Daoy (cell line): ENCODE measurements at places on chromosomes 7 and 10. TPM values are rescaled to one million over a fixed set of nuclear protein-coding genes. Genes with fewer than 3 reads are reported as not detected.

GRCh38 chr7:80412842-80413241 is 99.0 kb downstream of the GNAT3 start:
- no peak for DNase-seq

DNA sequence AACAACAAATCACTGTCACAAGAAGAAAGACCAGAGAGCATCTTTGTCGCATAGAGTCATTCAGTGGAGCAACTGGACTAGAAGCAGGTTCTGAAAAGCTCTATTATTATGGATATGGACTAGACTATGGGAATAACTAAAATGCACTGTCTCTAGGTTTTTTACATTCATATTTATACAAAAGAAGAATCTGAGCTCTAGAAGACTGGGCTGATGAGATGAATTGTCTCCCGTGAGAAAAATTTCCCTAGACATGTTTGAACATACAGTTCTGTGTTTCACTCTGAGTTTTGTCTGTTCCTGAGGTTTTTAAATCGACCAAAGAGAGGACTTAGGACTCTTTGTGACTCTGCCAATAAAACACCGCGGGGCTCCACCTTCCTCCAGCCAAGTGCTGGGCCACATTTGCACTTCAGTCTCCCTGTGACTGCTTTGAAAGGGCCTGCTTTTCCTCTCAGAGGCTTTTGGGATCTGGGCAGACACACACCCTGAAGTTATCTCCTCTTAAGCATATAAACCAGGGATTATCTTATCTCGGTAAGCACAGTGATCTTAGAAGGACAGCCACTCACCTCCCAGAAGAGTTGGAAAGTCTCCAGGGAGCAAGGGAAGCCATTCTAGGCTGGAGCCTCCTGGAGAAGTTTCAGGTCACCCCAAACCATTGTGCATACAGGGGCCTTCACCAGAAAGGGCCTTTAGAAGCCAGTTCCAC is 101.0 kb upstream of the JCAD start:
- no peak for DNase-seq

DNA sequence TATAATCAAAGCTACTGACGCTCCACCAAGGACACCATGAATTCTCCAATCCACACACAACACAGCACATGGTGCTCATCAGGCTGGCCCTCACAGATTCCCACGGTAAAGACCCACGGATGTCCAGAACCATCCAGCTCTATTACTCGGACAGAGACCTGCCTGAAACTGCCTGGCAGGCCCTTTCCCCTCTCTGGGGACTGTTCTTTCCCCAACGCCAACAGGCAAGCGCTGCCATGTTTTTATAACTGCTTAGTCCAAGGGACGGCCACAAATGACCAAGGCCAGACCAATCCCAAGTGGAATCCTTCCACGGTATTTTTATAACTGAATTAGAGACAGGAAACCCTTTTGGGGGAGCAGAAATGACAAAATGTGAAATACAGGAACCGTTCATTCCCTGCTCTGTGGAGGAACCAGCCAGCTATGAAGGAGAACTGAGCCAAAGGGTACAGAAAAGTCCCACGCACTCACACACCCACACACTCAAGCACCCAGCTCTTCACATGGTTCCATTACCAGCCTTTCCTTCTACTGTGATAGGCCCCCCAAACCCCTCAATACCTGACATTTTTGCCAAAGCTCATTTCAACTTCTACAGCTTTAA is 4.1 kb downstream of the PIP4K2A start:
- no peak for DNase-seq

DNA sequence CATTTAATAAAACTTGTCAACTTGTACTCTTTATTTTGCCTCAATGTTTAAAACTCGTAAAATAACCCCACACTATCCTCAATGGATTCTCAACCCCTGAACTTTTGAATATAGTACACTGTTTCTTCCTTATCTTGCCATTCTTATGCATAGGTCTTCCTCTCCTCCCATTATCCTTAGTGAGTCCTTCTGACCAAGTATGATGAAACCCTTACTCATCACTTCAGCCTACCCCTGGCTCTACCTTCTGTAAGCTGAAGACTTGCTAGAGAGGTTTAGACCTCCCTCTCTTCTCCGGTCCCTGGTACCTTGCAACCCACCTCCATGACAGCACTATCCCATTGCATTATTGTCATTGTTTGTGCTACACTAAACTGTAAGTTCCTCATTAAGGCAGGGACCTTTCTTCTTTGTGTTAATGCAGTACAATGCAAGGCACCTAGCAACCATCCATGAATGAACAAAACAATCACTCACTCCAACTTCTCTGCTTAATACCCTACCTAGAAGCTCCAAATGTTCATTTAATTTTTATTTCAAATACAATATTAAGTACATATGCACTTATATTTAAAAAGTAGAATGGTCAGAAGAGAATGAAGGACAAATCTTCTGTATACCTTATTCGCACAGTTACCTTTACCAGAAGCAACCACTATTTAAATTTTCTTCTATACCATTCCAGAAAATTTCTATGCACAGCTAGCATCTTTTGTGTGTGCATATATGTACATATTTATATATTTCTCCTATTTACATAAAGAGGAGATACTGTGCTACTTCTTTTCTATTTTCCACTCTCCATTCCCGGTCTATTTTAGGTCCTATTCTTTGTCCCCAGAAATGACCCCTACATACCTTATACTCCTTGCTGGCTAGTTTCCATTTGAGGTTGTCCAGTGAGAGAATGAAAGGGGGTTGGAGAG is 77.5 kb downstream of the SLC16A9 start:
- DNase-seq, result no peak

- no peak for DNase-seq
Measured at GRCh38 chr10:75418293-75418692, 13.1 kb upstream of the LRMDA start.

Gene CUZD1
- 0.77 and 1.4 TPM in 2 replicates for total RNA-seq

DNA sequence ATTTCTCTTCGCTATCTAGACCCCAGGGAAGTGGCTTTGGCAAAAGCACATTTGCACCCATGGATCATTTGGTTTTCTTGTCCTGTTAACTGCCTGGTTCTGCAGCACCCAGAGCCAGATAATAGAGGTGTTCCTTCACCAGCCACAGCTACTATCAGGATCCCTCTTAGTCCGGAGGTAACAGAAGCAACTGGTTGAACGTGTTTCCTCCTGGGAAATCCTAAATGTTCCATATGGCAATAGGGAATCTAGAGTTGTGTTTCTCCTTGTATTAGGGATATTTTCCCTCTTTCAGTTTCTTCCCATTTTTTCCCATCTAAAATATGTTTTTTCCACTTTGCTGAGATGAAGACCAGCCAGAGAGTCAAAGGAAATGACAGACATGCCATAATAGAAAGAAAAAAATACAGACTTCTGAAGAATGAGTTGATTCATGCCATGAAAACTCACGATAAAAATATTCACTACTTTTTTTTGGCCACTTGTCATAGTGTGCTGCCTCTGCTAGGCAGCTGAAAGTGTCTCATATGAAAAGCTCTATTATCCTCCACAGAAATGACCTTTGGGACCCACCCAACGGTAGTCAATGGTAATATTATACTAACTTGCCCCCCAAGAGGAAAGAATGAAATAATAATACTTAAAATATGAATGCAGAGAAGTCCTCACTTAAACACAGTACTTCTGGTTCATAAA is 472.8 kb downstream of the KCNMA1 start:
- DNase-seq, result no peak

Gene COL28A1
- not detected in 2 replicates for total RNA-seq

GRCh38 chr10:67607472-67607871 is 88.5 kb downstream of the CTNNA3 start:
- DNase-seq, result peak; percentile 1

Gene TACC2
- 10.1 and 15.7 TPM in 2 replicates for total RNA-seq
